ENCODE measurements at places on chromosomes 5 and 9.

DNA sequence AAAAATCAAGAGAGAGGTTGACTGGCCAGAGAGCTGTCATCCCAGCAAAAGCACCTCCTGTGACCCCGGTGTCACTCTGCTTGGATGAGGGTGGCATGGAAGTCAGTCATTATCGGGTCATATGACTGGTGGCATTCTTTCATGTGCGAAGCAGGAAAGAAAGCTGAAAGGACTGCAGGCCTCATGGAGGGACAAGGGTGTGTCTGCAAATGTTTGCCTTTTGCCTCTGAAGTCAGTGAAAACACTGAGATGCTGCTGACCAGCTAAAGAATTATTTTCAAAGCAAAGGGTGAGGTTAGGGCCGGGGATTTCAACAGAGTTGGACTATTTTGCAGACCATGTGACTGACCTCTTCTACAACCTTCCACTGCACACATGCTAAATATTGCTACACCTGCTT is 298.3 kb downstream of the CSNK1G3 start:
- H3K4me1 ChIP-seq: peaks cover 25% of the 10 kb centered on the region
- H3K27me3 ChIP-seq: no peaks in the 10 kb centered on the region
- H3K27ac ChIP-seq: no peak overlapping the region
- no peak overlapping the region for H3K4me3 ChIP-seq

GRCh38 chr9:132068605-132069004 is 11.1 kb downstream of the MED27 start:
- peaks cover 25% of the 10 kb centered on the region for H3K36me3 ChIP-seq
- peaks cover 8% of the 10 kb centered on the region for H3K4me1 ChIP-seq

DNA sequence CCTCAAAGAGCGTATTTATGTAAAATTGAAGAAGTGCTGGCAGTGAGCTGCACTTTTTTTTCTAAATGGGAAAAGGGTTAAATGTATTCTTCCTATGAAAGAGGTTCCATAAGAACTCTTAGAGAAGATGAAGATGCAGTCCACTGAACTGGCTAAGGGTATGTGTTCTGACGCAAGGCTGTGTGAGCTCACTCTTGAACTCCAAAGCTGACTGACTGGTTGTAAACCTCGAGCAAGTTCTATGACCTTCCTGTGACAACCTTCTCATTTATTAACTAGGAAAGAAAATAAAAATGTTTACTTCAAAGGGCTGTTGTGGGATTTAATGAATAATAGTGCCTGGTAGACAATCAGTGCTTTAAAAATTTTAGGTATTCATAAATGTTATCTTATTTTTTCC is 46.7 kb downstream of the POC5 start:
- H3K4me1 ChIP-seq: peaks cover 16% of the 10 kb centered on the region
- peaks cover 7% of the 10 kb centered on the region for H3K36me3 ChIP-seq
- H3K27ac ChIP-seq: no peak overlapping the region
- no peak overlapping the region for H3K4me3 ChIP-seq
- no peaks in the 10 kb centered on the region for H3K27me3 ChIP-seq

GRCh38 chr5:18314192-18314778 is 680.0 kb downstream of the TAF11L14 start:
- no peaks in the 10 kb centered on the region for H3K27me3 ChIP-seq
- DNase-seq: peak; percentile 15
- no peaks in the 10 kb centered on the region for H3K36me3 ChIP-seq
- no peaks in the 10 kb centered on the region for H3K4me1 ChIP-seq
- H3K27ac ChIP-seq: no peak overlapping the region

GRCh38 chr9:38083858-38084555 is 15.0 kb upstream of the SHB start:
- no peak overlapping the region for H3K4me3 ChIP-seq
- DNase-seq: no peak
- peaks cover 38% of the 10 kb centered on the region for H3K4me1 ChIP-seq
- H3K27me3 ChIP-seq: no peaks in the 10 kb centered on the region

DNA sequence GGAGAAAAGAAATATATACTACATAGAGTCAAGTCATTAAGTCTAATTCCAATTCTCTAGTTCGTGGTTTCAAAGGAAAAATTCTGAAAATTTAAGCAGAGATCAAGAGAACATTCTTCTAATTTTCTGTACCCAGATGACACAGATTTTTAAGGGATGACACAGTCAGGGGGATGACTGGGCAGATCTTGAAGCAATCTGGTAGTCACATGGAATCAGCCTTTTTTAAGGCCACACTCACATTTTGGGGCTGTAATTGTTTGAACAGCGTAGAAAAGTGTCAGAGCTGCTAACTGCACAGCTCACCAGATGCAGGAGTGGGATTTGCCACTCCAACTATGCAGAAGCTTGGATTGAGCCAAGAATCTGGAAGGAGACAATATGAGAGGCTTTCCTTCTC is 20.4 kb downstream of the PDE4D start:
- DNase-seq: peak; percentile 47
- no peaks in the 10 kb centered on the region for H3K27me3 ChIP-seq
- H3K4me3 ChIP-seq: no peak overlapping the region
- peak overlapping the region; percentile 70 for H3K27ac ChIP-seq
- H3K36me3 ChIP-seq: no peaks in the 10 kb centered on the region

GRCh38 chr5:119063579-119064379 is 7.1 kb upstream of the DMXL1 start:
- no peaks in the 10 kb centered on the region for H3K36me3 ChIP-seq
- DNase-seq: no peak
- H3K27ac ChIP-seq: no peak overlapping the region
- H3K27me3 ChIP-seq: no peaks in the 10 kb centered on the region

DNA sequence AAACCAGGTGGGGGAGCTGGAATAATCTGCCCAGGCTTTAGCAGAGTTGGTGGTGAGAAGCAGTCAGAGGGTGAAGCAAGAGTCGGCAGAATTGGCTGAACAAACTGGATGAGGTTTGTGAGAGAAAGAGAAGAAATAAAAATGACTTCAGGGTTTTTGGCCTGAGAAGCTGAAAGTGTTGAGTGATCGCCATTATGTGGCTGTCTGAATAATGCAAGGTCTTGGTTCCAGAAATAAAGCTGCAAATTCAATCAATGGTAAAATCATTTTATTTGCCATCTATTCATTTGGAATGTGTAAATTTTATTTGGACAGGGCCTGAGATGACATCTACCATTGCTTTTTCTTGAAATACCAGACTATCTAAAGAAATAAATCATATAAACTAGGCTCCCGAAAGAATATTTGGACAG is 50.4 kb upstream of the DAB2 start:
- DNase-seq: no peak
- no peak overlapping the region for H3K27ac ChIP-seq
- peaks cover 48% of the 10 kb centered on the region for H3K4me1 ChIP-seq
- no peaks in the 10 kb centered on the region for H3K27me3 ChIP-seq

- no peaks in the 10 kb centered on the region for H3K36me3 ChIP-seq
- no peaks in the 10 kb centered on the region for H3K27me3 ChIP-seq
- no peak overlapping the region for H3K4me3 ChIP-seq
- no peak for DNase-seq
- H3K4me1 ChIP-seq: no peaks in the 10 kb centered on the region
These were observed 74.1 kb downstream of the NMUR2 start for GRCh38 chr5:152331006-152331405.

DNA sequence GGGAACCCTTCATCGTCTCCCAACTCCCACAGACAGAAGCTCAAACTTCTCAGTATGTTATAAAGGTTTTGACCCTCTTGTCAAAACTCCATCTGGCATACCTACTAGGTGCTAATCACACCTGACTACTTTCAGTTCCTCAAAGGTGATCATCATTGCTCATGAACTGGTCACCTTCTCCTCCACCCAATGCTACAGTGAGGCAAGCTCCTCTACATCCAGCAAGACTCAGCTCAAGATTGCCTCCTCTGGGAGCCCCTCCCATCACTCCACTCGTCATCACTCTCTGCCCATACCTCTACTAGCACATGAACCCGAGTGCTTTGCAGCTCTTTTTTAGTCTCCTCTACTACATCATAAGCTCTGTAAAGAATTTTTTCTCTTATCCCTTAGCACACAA is 102.4 kb downstream of the LPAR1 start:
- DNase-seq: no peak
- peaks cover 10% of the 10 kb centered on the region for H3K36me3 ChIP-seq
- no peak overlapping the region for H3K4me3 ChIP-seq
- peaks cover 10% of the 10 kb centered on the region for H3K4me1 ChIP-seq

DNA sequence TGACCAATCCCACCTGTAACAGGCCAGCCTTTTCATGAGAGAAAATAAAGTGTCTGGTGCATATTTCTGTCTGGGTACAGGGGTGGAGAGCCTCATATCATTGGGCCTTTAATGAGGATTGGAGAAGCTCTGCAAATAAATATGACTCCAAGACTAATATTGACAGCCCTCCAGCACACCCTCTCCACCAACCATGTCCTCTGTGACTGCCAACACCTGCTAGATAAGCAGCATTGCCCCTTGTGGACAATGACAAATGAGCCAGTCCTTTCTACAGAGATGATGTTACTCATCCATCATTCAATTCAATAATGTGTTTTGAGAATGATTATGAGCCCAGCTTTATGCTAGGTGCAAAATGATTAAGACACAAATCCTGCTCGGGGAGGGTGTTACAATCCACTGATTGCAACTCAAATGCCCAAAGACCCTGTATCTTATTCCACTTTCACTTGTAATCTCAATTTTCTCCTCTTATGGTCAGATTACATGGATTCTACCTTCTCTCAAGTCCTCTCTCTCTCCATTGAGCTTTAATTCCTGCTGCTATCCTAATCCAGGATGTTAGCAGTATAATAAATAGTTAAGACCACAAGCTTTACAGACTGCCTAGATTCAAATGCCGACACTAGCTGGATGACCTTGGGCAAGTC is 2.1 kb upstream of the GFRA3 start:
- H3K4me1 ChIP-seq: no peaks in the 10 kb centered on the region
- peaks cover 26% of the 10 kb centered on the region for H3K27me3 ChIP-seq
- no peak for DNase-seq
- no peak overlapping the region for H3K27ac ChIP-seq
- no peak overlapping the region for H3K4me3 ChIP-seq

DNA sequence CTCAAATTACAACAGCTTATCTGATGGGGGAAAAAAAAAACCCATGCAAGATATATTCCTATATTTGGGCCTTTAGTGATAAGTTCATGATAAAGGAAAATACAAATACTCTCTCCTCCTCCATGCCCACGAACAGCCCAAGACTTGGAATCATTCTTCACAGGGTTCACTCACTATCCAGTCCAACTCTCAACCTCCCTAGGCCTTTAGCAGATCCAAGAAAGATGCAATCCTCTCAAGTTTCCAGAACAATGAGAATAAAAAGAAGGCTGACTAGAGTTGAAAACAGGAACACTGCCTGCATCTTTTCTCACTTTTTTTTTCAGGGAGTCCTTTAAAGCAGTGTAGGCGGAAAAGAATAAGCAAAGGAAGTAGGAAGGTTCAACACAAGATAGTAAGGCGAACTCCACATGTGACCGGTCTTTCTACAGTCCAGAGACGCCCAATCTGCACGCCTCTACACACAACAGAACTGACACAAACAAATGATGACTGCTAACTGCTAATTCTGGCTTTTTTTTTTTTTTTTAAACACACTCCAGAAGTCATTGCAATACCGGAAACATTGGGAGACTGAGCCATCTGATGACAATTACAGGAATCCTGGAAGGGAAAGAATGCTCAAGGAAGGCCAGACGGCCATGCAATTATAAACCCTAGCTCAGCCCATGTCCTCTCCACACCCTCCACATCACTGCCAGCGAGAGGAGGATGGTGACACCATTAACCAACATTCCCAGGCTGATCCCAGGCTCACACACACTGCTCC is 75.4 kb downstream of the BNC2 start:
- H3K4me3 ChIP-seq: no peak overlapping the region
- no peaks in the 10 kb centered on the region for H3K27me3 ChIP-seq
- peak; percentile 14 for DNase-seq
- H3K36me3 ChIP-seq: no peaks in the 10 kb centered on the region
- H3K27ac ChIP-seq: peak overlapping the region; percentile 24
- H3K4me1 ChIP-seq: peaks cover 5% of the 10 kb centered on the region

DNA sequence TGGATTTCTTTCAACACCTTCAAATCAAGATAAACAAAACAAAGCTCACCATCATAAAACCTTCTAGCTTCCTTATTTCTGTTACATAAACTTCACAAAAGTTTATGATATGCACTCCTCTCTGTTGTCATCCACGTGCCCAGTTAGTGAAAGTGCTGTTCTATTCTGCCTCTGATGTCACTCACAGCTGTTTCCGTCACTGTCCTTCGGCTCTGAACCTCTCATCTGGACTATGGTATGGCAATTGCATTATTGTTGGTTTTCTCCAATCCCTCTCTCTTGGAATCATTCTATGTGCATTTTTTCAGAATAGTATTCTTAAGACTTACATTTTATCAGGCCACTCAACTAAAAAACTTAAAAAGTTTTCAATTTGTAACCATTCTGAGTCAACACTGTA is 264.2 kb upstream of the DAPK1 start:
- no peaks in the 10 kb centered on the region for H3K27me3 ChIP-seq
- no peak overlapping the region for H3K4me3 ChIP-seq
- no peaks in the 10 kb centered on the region for H3K4me1 ChIP-seq

- no peaks in the 10 kb centered on the region for H3K4me1 ChIP-seq
- no peak overlapping the region for H3K4me3 ChIP-seq
- no peak for DNase-seq
- H3K36me3 ChIP-seq: no peaks in the 10 kb centered on the region
These were observed 41.4 kb upstream of the IL7R start for GRCh38 chr5:35815089-35815936.

DNA sequence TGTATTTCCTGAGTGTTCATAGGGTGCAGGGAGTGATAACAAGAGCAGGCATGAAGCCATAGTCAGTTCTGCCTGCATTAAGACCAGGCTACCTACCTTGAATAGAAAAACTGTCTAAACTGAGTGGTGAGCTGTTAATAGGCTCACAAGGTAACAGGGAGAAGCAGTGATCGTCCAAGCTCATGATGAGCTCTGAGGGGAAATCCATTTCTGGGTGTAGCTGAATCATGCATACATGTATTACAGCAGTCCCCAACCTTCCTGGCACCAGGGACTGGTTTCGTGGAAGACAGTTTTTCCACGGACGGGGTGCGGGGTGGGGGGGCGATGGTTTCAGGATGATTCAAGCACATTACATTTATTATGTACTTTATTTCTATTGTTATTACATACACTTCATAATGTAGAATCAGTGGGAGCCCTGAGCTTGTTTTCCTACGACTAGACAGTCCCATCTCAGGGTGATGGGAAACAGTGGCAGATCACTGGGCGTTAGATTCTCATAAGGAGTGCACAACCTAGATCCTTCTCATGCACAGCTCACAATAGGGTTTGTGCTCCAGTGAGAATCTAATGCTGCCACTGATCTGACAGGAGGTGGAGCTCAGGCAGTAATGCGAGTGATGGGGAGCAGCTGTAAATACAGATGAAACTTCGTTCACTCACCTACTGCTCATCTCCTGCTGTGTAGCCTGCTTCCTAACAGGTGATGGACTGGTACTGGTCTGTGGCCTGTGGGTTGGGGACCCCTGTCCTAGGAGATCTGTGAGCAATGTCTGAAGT is 100.0 kb upstream of the IL6ST start:
- no peak for DNase-seq
- no peak overlapping the region for H3K4me3 ChIP-seq
- H3K27me3 ChIP-seq: no peaks in the 10 kb centered on the region
- no peaks in the 10 kb centered on the region for H3K36me3 ChIP-seq

DNA sequence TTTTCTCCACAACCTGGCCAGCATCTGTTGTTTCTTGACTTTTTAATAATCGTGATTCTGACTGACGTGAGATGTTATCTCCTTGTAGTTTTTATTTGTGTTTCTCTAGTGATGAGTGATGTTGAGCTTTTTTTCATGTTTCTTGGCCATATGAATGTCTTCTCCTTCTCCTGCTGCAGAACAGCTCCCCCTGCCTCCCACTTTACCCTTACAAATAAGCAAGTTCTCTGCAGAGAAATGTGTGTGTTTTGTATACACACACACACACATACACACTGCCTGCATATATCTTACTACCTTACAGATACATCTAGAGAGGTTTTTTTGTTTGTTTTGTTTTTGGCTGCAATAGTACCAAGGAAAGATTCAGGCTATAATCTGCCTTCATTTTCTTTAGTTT is 88.7 kb upstream of the PHF24 start:
- DNase-seq: no peak
- H3K36me3 ChIP-seq: no peaks in the 10 kb centered on the region
- H3K4me3 ChIP-seq: no peak overlapping the region
